ENCODE measurements at places on chromosomes 1 and 21. TPM values are rescaled to one million over a fixed set of nuclear protein-coding genes. Genes with fewer than 3 reads are reported as not detected.

- H3K4me1 ChIP-seq = no peaks in the 10 kb centered on the region
- H3K27ac ChIP-seq = no peak overlapping the region
- no peaks in the 10 kb centered on the region for H3K27me3 ChIP-seq
- no peak for DNase-seq
- H3K36me3 ChIP-seq = no peaks in the 10 kb centered on the region
Measured at GRCh38 chr1:219020386-219020785, 153.3 kb upstream of the LYPLAL1 start.

- no peaks in the 10 kb centered on the region for H3K4me1 ChIP-seq
- H3K36me3 ChIP-seq = no peaks in the 10 kb centered on the region
- H3K27ac ChIP-seq = no peak overlapping the region
Measured at GRCh38 chr1:5780324-5780716, 211.9 kb downstream of the NPHP4 start.

Gene EPS8L3
- total RNA-seq = not detected

DNA sequence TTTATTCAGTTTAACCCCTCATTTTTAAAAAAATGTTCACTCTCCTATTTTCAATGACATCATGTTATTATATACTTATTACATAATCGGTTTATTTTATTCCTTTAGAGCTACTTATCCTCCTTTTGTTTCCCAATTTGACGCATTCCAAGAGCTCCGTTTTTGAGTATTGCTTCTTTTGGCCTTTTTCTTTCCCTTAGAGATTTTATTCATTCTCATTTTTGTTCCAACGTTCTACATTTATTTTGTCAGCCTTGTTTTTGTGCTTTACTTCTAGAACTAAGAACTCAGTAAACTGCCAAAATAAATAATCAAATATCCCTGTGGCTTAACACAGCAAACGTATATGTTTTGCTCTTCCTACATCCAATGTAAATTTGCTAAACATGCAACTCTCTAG is 769.1 kb downstream of the NCAM2 start:
- no peaks in the 10 kb centered on the region for H3K36me3 ChIP-seq
- no peak for DNase-seq
- no peaks in the 10 kb centered on the region for H3K27me3 ChIP-seq

Gene TSSK3
- 2.2 TPM for total RNA-seq

- no peak for DNase-seq
- H3K4me3 ChIP-seq = peak overlapping the region; percentile 100
- no peaks in the 10 kb centered on the region for H3K27me3 ChIP-seq
- no peaks in the 10 kb centered on the region for H3K4me1 ChIP-seq
- no peak overlapping the region for H3K27ac ChIP-seq
- H3K36me3 ChIP-seq = no peaks in the 10 kb centered on the region
Measured at GRCh38 chr21:31730712-31731055, 1.2 kb downstream of the SCAF4 start.

DNA sequence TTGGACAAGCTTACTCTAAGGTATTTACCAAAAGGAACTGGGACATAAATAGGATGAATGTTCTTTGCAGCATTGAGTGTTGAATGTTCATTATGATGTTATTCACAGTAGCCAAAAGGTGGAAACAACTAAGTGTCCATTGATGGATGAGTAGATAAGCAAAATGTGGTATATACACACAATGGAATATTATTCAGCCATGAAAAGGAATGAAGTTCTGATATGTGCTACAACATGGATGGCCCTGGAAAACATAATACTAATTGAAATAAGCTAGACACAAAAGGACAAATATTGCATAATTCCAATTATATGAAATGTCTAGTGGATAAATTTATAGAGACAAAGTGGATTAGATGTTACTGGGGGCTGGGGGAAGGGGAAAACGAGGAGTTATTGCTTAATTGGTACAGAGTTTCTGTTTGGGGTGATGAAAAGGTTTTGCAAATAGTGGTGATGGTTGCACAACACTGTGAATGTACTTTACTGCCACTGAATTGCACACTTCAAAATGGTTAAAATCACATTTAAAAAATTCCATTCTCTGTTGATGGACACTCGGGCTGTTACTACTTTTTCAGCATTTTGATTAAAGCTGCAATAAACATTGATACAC is 2.9 kb downstream of the MTARC1 start:
- H3K36me3 ChIP-seq = no peaks in the 10 kb centered on the region
- no peaks in the 10 kb centered on the region for H3K4me1 ChIP-seq
- no peak overlapping the region for H3K4me3 ChIP-seq
- no peak for DNase-seq
- no peak overlapping the region for H3K27ac ChIP-seq

Gene LRRIQ3
- total RNA-seq = 0.36 TPM

Gene TCHH
- total RNA-seq = 0.16 TPM

Gene LCE1E
- total RNA-seq = not detected
